ENCODE measurements at places on chromosomes 2 and 18.

- no peak for DNase-seq
Measured at GRCh38 chr2:8416001-8416571, 265.8 kb upstream of the ID2 start.

DNA sequence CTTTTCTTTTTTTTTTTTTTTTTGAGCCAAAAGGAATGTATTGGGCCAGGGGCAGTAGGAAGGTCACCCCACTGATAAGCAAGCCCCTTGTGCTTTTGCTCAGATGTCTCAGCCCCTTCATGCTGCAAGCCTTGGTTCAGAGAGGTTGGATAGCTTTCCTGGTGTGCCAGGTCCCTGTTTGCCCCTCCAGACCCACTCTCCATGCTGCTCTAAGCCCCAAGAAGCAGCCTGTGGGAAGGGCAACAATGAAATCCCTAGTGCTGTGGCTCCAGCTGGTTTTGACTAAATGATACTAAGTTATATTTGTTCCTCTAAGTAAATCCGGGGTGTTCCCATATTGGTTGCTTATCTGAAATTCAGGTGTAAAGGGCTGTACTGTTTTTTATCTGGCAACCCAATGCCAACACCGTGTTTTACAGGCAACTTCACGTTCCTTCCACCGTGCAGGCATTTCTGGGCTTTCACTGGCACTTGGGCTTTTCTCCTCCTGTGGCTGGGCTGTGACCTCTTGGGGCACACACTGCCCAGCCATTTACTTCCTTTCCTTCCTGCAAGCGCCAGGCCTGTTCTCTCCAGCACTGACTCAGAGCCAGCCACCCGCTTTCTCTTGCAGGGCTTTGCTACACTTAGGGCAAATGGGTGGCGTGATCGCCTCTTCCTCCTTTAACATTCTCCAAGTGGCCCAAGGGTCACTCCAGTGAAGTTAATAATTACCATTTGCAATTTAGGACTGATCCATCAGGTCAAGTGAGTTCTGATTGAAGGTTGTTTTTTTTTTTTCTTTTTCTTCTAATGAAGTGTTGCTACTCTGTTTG lies 21.6 kb downstream of the MERTK start:
- DNase-seq = no peak

DNA sequence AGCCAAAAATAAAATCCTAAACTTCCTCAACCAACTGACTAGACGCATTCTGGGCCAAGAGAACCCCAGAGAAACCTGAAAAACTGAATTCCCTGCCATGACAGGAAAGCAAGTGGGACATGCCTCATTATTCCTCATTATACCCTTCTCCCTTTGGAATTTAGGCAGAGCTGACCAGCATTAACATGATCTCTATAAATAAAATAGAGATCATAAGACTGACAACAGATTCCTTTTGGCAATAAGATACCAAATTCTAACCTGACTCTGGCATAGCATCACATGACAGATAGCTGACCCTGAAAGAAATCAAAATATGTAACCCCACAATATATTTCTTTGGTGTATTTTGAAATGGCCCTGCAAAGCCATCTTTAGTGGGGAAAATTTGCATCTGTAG lies 277.8 kb upstream of the SLC14A2 start:
- no peak for DNase-seq

GRCh38 chr2:225064362-225064761 lies 22.1 kb upstream of the DOCK10 start:
- DNase-seq = no peak

GRCh38 chr2:151922845-151923666 lies 94.8 kb upstream of the ARL5A start:
- DNase-seq = no peak
